H4 (cell line): ENCODE measurements at places on chromosomes 4 and X. TPM values are rescaled to one million over a fixed set of nuclear protein-coding genes. Genes with fewer than 3 reads are reported as not detected.

DNA sequence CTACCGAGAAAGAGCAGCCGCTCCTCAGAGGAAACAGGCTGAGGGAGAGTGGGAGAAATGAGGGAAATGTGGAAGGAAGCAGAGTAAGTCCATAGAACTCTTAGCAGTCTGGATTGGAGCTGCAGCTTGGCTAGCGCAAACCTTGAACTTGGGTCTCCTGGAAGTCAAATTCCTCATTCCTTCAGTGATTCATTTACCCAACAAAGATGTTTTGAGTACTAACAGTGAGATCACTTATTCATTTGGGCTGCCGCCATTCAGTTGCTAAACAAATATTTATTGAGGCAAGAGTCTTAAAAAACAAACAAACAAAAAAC lies 51.5 kb downstream of the SEL1L3 start:
- DNase-seq = no peak

DNA sequence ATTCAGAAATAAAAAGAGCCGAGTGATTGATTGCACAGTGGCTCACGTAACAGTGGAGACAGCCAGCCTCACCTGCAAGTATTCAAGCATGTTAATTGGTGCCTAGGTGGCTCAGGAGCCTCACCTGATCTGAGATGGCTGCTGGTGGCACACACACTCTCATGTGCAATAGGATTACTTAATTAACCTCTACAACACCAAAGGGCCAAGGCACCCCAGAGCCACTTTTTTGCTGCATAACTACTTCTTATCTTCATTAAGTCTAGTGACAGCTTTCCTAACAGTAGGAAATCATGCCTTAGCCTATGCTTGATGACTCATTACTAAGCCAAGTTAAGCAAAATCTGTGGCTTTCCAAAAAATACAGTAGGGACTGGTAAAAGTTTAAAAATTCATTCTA lies 117.3 kb upstream of the NOCT start:
- DNase-seq = peak; percentile 21

GRCh38 chr4:70818921-70819320 lies 20.8 kb downstream of the GRSF1 start:
- DNase-seq = no peak

Gene TEX13C
- 0.08 and 0.14 TPM in 2 replicates for total RNA-seq

- DNase-seq = no peak
Measured at GRCh38 chrX:12249997-12250396, 111.7 kb downstream of the FRMPD4 start.

DNA sequence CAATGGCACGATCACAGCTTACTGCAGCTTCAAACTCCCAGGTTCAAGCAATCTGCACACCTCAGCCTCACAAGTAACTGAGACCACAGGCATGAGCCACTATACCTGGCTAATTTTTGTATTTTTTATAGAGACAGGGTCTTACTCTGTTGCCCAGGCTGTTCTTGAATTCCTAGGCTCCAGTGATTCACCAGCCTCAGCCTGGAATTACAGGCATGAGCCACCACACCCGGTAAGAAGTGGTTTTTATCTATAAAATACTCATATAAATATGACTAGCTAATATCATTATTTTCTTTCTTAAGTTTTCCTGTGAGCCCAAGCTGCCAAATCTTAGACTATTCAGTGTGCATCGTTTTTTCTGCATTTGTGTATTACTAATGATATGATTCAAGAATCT lies 4.4 kb downstream of the SCFD2 start:
- no peak for DNase-seq

DNA sequence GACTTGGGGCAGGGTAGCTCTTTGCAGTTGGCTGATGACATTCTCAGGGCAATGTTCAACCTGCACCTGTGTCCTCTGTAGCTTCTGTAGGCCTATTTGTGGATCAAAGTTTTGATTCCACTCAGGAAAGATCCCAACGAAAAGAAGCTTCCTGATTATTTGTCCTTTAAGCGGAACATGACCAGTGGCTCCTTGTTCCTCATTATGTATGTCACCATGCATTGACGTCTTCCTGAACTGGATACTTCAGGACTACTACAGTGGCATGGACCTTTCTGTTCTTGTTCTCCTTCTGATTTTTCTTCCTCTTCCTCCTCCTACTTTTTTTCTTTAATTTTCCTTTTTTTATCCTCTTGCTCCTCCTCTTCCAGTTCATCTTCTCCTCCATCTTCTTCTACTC lies 62.4 kb downstream of the NBDY start:
- DNase-seq = no peak

Gene GAGE2A
- total RNA-seq = not detected in 2 replicates

Gene WDR19
- total RNA-seq = 17.7 and 25.1 TPM in 2 replicates

DNA sequence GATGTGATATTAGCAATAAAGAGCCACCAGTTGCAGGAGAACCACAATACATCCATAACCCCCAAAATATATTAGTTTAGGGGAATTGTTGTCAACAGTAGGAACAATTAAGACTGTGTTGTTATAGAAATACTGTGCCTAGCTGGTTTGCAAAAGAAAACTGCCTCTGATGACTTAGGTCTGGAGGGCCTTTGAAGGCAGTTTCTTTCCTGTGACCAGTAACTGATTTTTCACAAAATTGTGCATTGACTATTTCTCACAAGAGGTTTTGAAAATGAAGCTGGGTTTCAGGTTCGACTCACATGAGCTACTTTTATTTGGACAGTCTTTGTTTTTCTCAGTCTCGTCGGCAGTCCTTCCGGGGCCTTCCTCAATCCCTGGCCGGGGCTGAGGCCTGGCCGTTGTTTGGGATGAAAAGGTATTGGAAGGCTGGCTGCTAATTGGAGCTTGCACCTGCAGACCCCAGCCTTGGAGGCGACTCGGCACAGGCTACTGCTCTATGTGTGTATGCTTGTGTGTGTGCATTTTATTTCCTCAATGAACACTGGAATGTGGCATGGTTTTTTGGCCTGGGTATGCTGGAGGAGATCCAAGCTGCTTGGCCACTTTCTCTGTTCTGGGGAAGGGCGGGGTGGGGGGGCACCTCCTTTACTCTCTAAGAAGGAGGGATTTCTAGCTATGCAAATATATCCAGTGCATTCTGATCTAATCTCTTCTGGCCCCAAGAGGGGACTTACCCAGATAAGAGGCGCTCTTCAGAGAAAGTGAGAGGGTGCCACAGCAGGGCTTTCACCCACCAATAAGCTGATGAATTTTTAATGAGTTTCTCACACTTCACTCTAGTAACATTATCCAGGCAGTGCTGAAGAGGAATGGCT lies 49.5 kb upstream of the LNX1 start:
- DNase-seq = no peak

GRCh38 chr4:57095245-57095644 lies 14.9 kb downstream of the IGFBP7 start:
- DNase-seq = no peak

DNA sequence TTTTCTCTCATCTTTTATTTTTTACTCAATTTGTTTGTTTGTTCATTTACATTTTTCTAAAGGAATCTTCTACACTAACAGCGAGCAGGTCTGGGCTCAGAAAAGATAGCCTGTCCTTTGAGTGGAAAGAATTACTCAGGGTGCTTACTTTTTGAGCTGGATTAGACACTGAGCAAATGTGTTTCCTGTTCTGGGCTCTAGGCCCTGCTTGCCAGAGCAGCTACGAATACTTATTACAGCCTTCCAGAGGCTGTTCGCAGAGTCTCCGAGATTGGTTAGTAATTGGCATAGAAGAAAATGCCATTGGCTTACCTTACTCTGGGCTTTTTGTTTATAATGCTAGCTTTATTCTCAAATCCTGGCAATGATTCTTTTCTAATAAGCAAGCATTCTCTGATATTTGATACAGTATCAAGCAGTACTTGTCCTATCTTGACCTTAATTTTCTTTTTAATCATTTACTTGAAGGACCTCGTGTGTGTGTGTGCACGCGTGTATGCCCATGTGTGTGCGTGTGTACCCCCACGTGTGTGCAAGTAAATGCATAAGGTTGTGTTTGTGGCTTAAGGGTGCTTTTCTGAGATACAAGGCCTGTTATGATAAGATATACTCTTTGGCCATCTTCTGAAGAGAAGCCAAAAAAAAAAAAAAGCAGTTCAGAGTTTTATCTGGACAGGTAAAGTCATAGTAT lies 76.2 kb upstream of the GRXCR1 start:
- DNase-seq = no peak

Gene TCEAL7
- total RNA-seq = 8.7 and 13.1 TPM in 2 replicates

DNA sequence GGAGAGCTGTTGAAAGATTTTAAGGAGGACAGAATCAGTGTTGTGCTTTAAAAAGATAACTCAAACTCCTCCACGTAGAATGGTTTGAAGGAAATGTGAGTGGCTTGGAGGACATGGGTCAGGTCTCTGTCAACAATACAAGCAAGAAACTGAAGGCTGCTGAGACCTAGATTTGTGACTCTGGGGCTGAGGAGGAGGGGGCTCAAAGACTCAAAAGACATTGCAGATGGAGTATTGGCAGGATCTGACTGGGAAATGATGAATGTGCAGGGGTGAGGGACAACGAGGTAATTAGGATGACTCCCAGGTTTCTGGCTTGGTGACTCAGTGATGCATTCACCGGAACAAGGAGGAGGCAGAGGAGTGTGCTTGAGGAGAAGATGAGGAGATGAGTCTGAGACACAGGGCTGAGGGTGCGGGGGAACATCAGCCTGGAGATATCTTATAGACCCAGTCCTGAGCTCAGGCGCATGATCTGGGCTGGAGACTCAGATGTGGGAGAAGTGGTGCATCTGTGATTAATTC lies 3.3 kb upstream of the RPS4X start:
- DNase-seq = no peak

DNA sequence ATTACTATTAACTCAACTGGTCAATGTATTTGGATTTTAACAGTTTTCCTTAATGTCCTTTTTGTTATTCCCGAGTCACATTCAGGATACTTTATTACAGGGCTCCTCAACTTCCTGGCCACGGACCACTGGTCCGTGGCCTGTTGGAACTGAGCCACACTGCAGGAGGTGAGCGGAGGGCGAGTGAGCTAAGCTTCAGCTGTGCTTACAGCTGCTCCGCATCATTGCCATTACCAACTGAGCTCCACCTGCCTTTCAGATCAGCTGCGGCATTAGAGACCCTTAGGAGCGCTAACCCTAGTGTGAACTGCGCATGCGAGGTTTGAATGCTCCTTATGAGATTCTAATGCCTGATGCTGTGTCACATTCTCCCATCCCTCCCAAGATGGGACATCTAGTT lies 591.7 kb downstream of the CCSER1 start:
- no peak for DNase-seq

DNA sequence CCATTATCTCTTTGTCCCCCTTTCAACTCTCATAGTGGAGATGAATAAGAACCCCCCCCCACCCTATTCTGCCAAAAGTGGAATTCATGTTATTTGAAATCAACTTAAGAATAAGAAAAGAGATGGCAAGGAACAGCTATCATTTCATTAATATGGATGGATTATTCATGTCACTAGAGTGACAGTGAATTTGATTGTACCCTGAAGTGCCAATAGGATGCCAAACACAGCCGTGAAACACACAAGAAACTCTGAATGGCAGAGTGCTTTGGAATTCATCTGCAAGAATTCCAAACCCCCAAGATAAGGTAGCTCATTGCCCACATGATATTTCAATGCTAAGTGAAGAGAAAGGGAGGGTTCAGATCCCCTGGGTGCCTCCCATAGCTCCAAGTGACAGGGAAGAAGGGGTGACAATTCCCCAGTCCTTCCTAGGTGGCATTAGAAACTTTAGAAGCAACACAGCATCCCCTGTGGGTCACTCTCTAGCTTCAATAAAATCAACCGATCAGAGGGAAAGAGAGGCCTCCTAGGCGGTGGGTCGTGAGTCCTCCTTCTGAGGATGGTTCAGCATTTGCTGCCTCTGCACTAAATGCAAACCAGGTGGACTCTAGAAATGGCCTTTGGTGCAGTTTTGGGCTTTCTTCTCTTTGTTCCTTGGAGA lies 84.3 kb downstream of the MGST2 start:
- DNase-seq = no peak

- no peak for DNase-seq
Measured at GRCh38 chr4:24000470-24000831, 110.6 kb upstream of the PPARGC1A start.

DNA sequence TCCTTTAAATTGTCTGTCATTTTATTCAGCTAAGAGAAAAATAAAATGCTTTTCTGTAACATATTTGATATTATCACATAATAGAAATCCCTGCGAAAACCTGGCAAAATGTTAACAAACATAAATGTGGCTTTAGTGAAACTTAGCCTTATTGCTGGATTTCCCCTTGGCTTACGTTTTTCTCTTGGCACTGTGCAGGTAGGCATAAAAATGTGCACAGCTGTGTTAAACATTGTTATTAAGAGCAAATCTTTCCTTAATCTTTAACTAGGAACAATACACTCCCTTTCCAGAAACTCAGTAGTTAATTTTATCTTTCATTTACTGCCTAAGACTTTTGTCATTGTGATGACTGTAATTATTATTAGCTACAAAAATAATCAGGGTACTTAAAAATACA lies 202.4 kb upstream of the GNPDA2 start:
- DNase-seq = no peak

Gene SULT1E1
- 1.6 and 3.1 TPM in 2 replicates for total RNA-seq

DNA sequence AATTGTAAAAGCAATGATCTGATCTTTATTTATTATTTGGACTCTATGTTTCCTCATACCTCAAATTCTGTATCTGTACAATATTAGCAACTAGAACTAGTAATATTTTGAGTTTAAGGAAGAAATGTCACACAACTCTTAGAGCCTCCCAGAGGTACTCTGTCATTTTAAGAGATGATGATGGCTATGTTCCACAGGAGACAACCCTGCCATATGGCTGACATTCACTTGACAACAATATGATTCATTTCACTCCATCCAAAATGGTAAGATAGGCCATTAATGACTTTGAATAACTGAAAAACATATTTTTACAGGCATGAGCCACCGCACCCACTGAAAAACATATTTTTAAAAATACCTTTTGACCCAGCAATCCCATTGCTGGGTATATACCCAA lies 190.3 kb downstream of the MAML3 start:
- DNase-seq = no peak

DNA sequence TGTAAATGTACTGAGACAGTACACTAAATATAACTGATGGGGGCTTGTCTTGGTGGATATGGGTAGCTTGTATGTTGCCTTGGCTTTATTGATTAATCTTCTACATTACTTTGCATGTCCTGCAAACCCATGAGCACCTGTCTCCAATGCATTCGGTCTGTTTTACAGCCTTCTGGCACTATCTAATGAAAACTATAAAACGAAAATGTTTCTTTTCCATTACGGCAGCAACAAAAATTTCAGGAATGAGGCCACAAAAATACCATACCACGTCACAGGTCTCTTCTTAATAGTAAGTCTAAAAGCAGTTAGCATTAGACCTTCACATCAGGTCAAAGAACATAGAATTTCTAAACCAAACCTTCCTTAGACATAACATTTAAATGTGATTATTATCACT lies 49.8 kb downstream of the EDNRA start:
- no peak for DNase-seq

Gene FAM3A
- 17.2 and 17.9 TPM in 2 replicates for total RNA-seq

- peak; percentile 93 for DNase-seq
Measured at GRCh38 chr4:170259631-170260153, 169.9 kb upstream of the AADAT start.

DNA sequence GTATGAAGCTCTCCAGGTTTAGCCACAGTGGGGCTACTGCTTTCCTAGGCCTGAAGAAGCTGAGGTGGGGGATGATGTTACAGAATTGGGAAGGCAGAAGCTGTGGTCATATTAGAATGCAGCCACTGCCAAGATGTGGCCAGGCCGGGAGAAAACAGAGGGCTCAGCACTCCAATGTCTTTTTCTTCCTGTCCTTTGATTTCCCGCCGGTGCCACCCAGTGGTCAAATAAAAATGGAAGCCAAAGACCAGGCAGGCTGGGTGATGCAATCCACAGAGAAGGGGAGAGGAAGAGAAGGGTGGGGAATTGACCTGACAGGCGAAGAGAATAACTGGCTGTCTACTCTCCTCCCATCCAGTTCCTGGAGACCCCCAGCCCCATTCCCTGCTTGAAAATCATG lies 94.9 kb upstream of the SHISA3 start:
- peak; percentile 74 for DNase-seq
